Ovary (tissue), 10 donors: ENCODE measurements at places on chromosomes 3 and 15. TPM values are rescaled to one million over a fixed set of nuclear protein-coding genes. Genes with fewer than 3 reads are reported as not detected.
A peak's percentile ranks its signal among the peaks of the same experiment; 100 is the strongest.

Gene TRH
- 2.5 TPM for total RNA-seq

- no peak for DNase-seq
- H3K4me1 ChIP-seq, result peaks cover 10% of the 10 kb centered on the region
- peak overlapping the region; percentile 39 for H3K27ac ChIP-seq
Observed at GRCh38 chr15:64844576-64845145, 2.9 kb downstream of the PLEKHO2 start.

DNA sequence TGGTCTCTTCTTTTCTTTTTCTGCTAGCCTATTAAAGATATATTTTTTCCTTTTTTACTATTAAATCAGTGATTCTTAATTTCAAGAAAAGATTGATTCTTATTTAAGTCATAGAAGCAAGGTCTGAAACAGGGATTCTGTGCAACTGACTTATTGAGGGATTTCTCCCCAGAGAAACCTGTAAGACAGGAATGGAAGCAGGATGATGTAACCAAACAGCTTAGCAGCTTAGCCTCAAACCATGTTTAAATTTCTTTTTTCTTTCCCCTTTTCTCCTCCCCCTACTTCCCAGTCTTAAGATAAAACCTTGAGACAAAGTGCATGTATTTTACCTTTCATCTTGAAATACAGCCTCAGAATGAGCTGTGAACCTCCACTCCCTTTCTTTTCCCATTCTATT is 322.8 kb downstream of the NEK10 start:
- DNase-seq, result no peak
- H3K27ac ChIP-seq, result no peak overlapping the region
- no peaks in the 10 kb centered on the region for H3K4me1 ChIP-seq
- no peaks in the 10 kb centered on the region for H3K27me3 ChIP-seq
- no peak overlapping the region for H3K4me3 ChIP-seq

Gene C3orf33
- total RNA-seq, result 6.9 TPM

GRCh38 chr3:61796911-61797310 is 235.5 kb downstream of the PTPRG start:
- H3K4me3 ChIP-seq, result no peak overlapping the region
- no peaks in the 10 kb centered on the region for H3K36me3 ChIP-seq
- no peak for DNase-seq
- no peak overlapping the region for H3K27ac ChIP-seq

Gene PP2D1
- total RNA-seq, result not detected

Gene SMCO1
- total RNA-seq, result not detected

GRCh38 chr15:82890338-82890994 is 62.1 kb downstream of the HOMER2 start:
- DNase-seq, result no peak
- H3K4me1 ChIP-seq, result no peaks in the 10 kb centered on the region
- no peak overlapping the region for H3K4me3 ChIP-seq
- no peak overlapping the region for H3K27ac ChIP-seq

DNA sequence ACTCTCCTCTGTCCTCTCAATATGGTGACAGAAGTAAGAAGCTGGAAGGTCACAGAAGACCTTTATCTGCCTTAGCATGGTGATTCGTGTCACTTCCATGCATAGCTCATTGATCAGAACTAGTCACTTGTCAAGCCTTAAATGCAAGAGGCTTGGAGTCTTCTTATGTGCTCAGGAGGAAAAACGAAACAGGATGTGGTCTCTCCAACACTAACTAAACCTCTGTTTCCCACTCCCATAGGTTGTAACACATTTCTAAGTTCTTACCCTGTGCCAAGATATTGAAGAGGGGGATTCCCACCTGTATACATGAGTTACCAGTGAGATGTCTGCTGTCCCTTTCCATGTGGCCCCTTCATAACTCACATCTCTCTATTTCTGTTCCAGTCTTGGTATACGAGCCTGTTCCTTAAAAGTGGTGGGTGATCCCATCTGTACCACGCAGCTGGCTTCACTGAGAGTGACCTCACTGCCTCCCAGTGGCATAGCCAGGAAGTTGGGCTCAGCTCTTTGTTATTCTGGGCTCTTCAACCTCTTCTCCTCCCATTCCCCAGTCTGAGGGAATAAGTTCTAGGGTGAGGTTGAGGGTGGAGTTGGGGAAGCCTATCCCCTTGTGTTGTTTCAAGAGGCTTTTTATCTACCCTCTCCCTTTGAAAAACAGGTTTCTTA is 203.2 kb upstream of the PPP2R3A start:
- no peak for DNase-seq
- no peak overlapping the region for H3K4me3 ChIP-seq
- no peaks in the 10 kb centered on the region for H3K36me3 ChIP-seq
- no peaks in the 10 kb centered on the region for H3K27me3 ChIP-seq
- H3K27ac ChIP-seq, result no peak overlapping the region

DNA sequence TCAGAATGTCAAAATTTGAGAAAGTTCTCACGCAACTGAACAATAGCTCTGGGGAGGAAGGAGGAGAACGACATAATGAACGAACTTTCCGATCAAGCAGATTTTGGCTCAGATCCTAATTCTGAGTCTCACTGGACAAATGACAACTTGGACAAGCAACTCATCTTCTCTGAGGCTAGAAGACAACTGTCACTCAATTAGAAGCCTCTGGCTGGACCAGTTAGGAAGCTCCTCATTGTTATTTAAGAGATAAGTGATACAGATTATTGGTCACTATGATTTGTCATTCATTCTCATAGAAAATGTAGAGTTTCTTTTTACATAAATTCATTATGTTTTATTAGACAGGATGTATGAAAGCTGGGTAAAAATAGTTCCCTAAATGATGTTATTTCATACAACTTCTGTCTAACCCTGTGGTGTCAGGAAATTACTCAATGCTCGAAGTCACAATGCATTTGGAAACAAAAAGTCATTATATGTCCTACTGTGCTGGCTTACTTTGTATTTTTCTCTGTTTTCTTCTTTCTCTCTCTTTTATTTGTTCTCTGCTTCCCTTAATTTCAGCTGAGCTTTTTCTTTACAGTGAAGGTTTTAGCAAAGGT is 11.0 kb upstream of the C3orf49 start:
- DNase-seq, result no peak
- no peak overlapping the region for H3K27ac ChIP-seq
- no peaks in the 10 kb centered on the region for H3K36me3 ChIP-seq
- no peaks in the 10 kb centered on the region for H3K27me3 ChIP-seq
- H3K4me1 ChIP-seq, result no peaks in the 10 kb centered on the region

DNA sequence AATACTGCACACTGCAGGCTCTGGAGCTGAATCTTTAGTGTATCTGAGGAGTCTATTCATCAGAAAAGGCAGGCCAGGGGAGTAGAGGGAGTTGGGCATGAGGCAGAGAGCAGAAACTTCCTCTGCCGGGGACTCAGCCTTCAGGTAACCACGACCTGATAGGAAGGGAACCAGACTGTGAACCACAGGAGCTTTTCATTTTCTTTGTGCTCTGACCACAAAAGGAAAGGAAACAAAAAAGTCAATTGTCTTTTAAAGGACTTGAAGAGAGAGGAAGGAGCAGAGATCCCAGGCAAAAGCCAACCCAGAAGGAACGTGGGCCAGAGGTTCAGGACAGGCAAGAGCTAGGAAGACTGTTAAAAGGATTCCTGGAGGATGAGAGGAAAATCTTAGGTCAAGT is 573.3 kb downstream of the EPHB1 start:
- H3K4me1 ChIP-seq, result no peaks in the 10 kb centered on the region
- H3K36me3 ChIP-seq, result no peaks in the 10 kb centered on the region
- no peaks in the 10 kb centered on the region for H3K27me3 ChIP-seq
- no peak for DNase-seq

DNA sequence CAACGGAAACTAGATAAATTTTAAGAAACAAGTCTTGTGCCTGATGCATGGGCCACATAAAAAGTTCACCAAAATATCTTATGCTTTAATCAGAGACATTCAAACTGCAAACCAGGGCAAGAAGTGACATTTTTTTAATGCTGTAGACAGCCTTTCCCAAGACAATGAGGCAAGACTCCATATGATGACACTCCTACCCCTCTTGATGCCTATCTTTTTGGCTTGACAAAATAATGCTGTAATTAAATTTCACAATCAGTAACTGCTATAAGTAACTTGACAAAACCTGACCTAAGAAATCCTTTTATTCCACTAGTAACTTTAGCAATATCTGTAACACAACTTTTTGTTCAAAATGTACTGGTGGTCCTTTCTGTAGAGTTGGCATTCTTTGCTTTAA is 48.7 kb downstream of the ECT2 start:
- no peak overlapping the region for H3K4me3 ChIP-seq
- H3K36me3 ChIP-seq, result no peaks in the 10 kb centered on the region
- no peaks in the 10 kb centered on the region for H3K4me1 ChIP-seq
- no peak overlapping the region for H3K27ac ChIP-seq
- H3K27me3 ChIP-seq, result no peaks in the 10 kb centered on the region

DNA sequence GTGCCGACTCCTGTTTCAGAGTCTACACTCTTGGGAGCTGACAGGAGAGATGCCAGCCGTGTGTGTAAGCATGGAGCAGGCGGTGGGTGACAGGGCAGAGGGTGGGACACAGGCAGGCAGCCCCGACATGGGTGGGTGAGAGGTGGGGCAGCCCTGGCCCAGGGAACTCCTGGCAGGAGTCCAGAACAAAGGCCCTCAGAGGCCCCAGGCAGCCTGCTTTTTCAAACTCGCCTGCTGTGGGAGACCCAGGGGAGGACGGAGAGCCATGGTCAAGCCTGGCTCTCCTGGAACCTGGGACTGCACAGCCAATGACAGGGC is 29.3 kb upstream of the SLC41A3 start:
- no peaks in the 10 kb centered on the region for H3K4me1 ChIP-seq
- H3K4me3 ChIP-seq, result no peak overlapping the region
- no peak overlapping the region for H3K27ac ChIP-seq
- DNase-seq, result peak; percentile 10

Gene TNFAIP8L3
- total RNA-seq, result 27.6 TPM

- no peaks in the 10 kb centered on the region for H3K27me3 ChIP-seq
- H3K4me1 ChIP-seq, result no peaks in the 10 kb centered on the region
- DNase-seq, result no peak
- no peaks in the 10 kb centered on the region for H3K36me3 ChIP-seq
- H3K27ac ChIP-seq, result no peak overlapping the region
Observed at GRCh38 chr15:77393471-77393840, 26.4 kb downstream of the PEAK1 start.

GRCh38 chr15:54481819-54482218 is 503.6 kb downstream of the UNC13C start:
- no peak overlapping the region for H3K4me3 ChIP-seq
- no peaks in the 10 kb centered on the region for H3K27me3 ChIP-seq

Gene GAP43
- total RNA-seq, result 0.28 TPM
